DND-41 (cell line): ENCODE measurements at places on chromosomes 4 and X.

GRCh38 chr4:158176108-158176507 lies 3.3 kb upstream of the GASK1B start:
- DNase-seq = no peak
- H3K4me3 ChIP-seq = no peak overlapping the region
- no peak overlapping the region for H3K27ac ChIP-seq
- H3K36me3 ChIP-seq = no peaks in the 10 kb centered on the region
- H3K27me3 ChIP-seq = no peaks in the 10 kb centered on the region
- H3K4me1 ChIP-seq = no peaks in the 10 kb centered on the region

DNA sequence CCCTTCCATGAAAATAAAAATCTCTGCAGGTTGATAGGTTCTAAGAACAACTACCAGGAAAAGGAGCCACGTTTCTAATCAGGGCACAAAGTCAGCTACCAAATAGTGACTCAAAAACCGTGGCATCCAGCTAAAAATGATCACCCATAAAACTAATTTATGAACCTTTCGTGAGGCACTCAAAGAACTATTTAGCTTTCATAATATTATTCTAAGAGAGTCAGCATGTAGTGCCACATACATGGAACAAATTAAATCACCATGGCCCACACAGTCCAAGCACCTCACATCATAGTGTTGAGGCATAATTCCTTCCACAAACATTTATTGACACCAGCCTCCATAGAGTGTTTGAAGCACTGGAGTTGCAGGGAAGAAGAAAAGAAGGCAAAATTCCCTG lies 252.0 kb upstream of the PPARGC1A start:
- DNase-seq = no peak
- H3K27ac ChIP-seq = no peak overlapping the region
- H3K4me3 ChIP-seq = no peak overlapping the region
- H3K27me3 ChIP-seq = no peaks in the 10 kb centered on the region
- no peaks in the 10 kb centered on the region for H3K36me3 ChIP-seq

DNA sequence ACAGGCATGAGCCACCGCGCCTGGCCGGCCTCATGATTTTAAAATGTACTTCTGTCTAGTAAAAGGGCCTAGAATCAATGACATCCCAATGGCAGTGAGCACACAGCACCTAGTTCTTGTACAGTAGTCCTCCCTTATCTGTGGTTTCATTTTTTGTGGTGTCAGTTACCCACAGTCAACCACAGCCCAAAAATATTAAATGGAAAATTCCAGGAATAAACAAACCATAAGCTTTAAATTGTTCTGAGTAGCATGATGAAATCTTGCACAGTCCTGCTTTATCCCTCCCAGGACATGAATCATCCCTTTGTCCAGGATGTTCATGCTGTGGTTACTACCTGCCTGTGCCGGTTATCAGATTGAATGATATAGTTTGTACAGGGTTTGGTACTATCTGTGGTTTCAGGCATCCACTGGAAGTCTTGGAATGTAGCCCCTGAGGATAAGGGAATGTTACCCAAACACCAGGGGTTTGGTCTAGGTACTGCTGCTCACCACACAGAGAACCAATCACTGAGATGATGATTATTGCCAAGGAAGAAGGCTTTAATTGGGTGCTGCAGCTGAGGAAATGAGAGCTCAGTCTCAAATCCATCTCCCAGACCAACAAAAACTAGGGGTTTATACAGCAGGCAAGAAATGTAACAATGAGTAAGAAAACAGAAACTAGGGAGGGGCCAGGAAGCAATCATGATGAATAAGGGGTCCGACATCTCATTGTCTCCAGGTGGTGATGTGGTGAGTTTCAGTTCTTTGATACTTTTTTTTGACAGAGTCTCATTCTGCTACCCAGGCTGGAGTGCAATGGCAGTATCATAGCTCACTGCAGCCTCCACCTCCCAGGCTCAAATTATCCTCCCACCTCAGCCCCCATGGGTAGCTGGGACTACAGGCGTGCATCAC lies 16.2 kb upstream of the FHL1 start:
- peaks cover 18% of the 10 kb centered on the region for H3K4me1 ChIP-seq
- no peaks in the 10 kb centered on the region for H3K36me3 ChIP-seq
- peak overlapping the region; percentile 69 for H3K27ac ChIP-seq
- H3K27me3 ChIP-seq = no peaks in the 10 kb centered on the region
- peak; percentile 50 for DNase-seq

GRCh38 chrX:123803331-123803983 lies 56.4 kb upstream of the XIAP start:
- 0 out of 2 replicates have a peak overlapping the region, but pooled peaks have one; percentile 32 for H3K27ac ChIP-seq
- H3K4me1 ChIP-seq = peaks cover 7% of the 10 kb centered on the region
- no peaks in the 10 kb centered on the region for H3K27me3 ChIP-seq
- no peak overlapping the region for H3K4me3 ChIP-seq
- H3K36me3 ChIP-seq = no peaks in the 10 kb centered on the region

DNA sequence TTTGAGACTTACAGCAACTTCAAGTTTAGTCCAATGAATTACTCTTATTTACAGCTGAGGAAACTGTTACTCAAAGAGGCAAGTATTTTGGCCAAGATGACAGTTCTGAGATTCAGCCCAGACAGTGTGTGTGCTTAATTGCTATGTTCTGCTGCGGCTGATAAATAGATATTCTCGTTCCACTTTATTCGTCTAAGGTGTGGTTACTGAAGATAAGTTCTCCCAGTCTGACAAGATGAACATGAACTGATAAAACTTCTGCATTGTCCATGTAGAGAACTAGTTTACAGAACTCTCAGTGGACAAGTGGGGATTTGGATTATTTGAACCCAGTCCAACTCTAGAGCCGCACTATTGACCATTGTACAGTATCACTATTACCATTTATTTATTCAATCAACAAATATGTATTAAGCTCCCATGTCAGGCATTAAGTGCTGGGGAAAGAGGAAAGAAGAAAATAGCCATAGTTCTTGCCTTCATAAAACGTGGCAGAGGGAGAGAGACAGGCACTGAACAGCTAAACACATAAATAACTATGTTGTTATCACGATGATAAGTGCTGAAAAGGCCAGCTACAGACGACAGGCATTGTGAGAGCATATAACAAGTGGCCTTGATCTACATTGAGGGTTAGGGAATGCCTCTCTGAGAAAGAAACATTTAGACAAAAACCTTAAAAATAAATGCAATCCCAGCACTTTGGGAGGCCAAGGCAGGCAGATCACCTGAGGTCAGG lies 4.0 kb upstream of the DHX15 start:
- DNase-seq = no peak
- H3K4me1 ChIP-seq = peaks cover 9% of the 10 kb centered on the region
- H3K4me3 ChIP-seq = no peak overlapping the region
- no peaks in the 10 kb centered on the region for H3K27me3 ChIP-seq
- H3K27ac ChIP-seq = no peak overlapping the region
- peaks cover 2% of the 10 kb centered on the region; the same call in 1 of the 2 replicates for H3K36me3 ChIP-seq

DNA sequence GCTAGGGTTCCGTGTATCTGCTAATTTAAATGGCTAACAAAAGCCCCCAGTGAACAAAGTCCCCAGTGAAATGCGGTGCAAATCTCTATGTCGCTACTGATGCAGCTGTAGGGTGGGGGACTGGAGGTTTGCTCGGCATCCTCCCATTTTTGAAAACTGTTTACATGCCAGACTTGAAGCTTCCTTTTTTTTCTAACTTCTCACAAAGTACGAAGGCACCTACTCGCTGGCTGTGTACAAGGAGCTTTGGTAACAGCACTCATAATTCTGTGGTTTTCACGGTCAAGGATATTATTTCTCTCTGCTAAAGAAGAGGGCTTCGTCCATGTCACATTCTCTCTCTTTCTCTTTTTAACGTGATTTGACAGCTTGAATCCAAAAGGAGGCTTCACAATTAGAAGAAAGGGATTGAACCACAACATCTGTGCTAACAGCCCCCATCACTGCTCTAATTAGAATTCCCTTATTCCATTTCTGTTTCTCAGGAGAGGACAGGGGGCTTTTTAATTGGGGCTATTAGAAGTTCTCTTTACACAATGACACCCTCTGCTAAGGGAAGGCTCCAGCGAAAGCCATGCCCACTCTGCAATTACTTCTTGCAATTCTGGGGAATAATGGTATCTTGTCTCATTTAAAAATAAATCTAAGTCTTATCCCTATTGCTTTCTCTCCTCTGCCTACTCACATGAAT lies 46.7 kb downstream of the TMEM156 start:
- no peak overlapping the region for H3K4me3 ChIP-seq
- no peaks in the 10 kb centered on the region for H3K36me3 ChIP-seq
- no peak overlapping the region for H3K27ac ChIP-seq
- no peaks in the 10 kb centered on the region for H3K27me3 ChIP-seq
- no peaks in the 10 kb centered on the region for H3K4me1 ChIP-seq

GRCh38 chr4:7719354-7720174 lies 220.1 kb downstream of the AFAP1 start:
- H3K4me1 ChIP-seq = no peaks in the 10 kb centered on the region
- DNase-seq = peak; percentile 58
- H3K36me3 ChIP-seq = no peaks in the 10 kb centered on the region
- no peaks in the 10 kb centered on the region for H3K27me3 ChIP-seq

GRCh38 chr4:55397520-55398321 lies 2.0 kb downstream of the TMEM165 start:
- H3K36me3 ChIP-seq = peaks cover 35% of the 10 kb centered on the region
- peaks cover 48% of the 10 kb centered on the region for H3K4me1 ChIP-seq
- H3K27ac ChIP-seq = peak overlapping the region; percentile 81; the same call in 1 of the 2 replicates
- DNase-seq = peak; percentile 10

DNA sequence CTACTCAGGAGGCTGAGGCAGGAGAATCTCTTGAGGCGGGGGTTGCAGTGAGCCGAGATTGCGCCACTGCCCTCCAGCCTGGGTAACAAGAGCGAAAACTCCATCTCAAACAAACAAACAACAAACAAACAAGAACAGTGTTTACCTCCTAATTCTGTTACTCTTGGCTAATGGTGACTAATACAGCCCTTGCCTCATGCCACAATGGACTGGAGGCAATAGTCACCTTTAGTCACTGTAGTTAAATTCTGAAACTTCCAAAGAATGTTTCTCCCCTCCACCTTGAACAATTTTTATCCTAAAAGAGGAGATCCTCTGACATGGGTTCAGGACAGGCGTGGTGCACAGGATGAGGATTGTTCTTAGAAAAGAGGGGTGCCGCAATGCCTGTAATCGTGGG lies 241.2 kb upstream of the CTSO start:
- no peak for DNase-seq
- no peaks in the 10 kb centered on the region for H3K27me3 ChIP-seq
- H3K27ac ChIP-seq = no peak overlapping the region
- no peaks in the 10 kb centered on the region for H3K36me3 ChIP-seq
- no peak overlapping the region for H3K4me3 ChIP-seq
- no peaks in the 10 kb centered on the region for H3K4me1 ChIP-seq

GRCh38 chrX:136780763-136781162 lies at the start of gene ARHGEF6:
Gene ARHGEF6 (minus strand): TSS chrX:136780932. CDS start chrX:136780882, 50 bp downstream.
- H3K27me3 ChIP-seq = no peaks in the 10 kb centered on the region
- H3K4me1 ChIP-seq = peaks cover 69% of the 10 kb centered on the region
- 0 out of 2 replicates have a peak, but pooled peaks cover 7% of the 10 kb centered on the region for H3K36me3 ChIP-seq
- peak within 1 kb of the TSS; percentile 56 for H3K4me3 ChIP-seq

DNA sequence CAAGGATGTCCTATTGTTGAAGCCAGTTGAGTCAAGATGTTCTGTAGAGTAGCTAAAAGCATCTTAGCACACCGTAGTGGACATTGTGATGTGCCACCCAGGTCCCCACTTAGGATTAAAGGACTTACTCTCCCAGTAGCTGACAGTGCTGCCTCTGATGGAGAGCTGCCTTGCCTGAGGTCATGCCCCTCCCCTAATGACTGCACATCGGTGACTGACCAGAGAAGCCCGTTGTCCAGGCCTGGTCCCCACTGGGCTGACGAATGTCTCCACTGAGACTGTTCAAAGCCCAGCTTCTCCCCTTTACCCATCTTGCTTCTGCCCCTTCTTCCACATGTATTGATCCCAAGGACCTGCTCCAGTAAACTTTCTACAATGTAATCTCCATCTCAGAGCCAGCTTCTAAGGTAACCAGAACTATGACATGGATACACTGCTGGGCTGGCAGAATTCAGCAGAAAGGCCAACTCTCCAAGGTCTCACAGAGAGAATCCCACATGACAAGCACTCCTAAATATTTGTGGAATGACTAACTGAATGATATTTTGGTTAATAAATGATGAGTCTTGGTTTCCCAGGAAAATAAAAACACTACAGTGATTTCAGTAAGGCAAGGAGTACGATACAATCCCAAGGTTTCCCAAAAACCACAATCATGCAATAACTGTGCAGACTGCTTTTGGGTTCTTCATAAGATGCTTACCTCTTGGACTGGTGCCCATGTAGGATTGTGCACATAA lies 82.4 kb upstream of the TMEM150C start:
- no peaks in the 10 kb centered on the region for H3K27me3 ChIP-seq
- no peaks in the 10 kb centered on the region for H3K36me3 ChIP-seq
- no peak overlapping the region for H3K4me3 ChIP-seq
- no peaks in the 10 kb centered on the region for H3K4me1 ChIP-seq
- H3K27ac ChIP-seq = no peak overlapping the region

DNA sequence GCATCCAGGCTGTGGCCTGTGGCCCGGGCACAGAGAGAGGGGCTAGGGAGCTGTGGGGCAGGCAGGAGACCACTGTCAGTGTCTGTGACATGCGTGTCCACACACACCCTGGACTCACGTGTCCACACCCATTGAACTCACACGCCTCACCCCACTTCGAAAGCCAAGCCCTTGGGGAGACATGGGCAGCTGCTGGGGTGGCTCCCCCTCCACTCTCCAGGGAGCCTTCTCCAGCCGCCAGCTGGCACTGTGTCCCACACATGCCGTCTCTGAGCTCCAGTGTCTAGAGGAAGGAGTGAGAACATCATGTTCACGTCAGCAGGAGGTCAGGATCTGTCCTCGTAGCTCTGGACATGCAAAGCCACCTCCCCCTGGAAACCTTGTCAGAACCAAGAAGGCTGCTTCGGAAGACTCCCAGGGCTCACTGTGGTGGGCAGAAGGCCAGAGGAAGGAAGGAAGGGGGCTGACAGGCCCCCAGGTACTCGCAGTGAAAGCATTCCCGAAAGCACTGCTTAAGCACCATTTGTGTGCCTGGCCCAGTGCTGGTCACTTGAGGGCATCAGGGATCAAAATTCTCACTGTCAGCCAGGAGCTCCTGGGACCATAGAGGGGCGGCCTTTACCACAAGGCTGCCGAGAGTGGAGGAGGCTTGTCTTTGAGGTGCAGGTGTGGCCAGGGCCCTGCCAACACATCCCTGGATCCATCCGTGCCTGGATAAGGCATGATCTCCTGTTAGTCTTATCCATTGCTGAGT lies 61.4 kb downstream of the HTRA3 start:
- no peak overlapping the region for H3K27ac ChIP-seq
- H3K4me3 ChIP-seq = no peak overlapping the region
- no peaks in the 10 kb centered on the region for H3K36me3 ChIP-seq
- DNase-seq = no peak
